ENCODE measurements at places on chromosomes 6 and 20. TPM values are rescaled to one million over a fixed set of nuclear protein-coding genes. Genes with fewer than 3 reads are reported as not detected.

Gene OLIG3
- not detected for total RNA-seq

Gene NNAT
- total RNA-seq: 2.7 TPM

Gene GABRR1
- total RNA-seq: not detected

Gene FLRT3
- 1.5 TPM for total RNA-seq

GRCh38 chr6:168264593-168265335, 54.8 kb downstream of the DACT2 start:
- H3K36me3 ChIP-seq: no peaks in the 10 kb centered on the region
- peaks cover 22% of the 10 kb centered on the region for H3K27me3 ChIP-seq
- no peak overlapping the region for H3K27ac ChIP-seq

GRCh38 chr20:47438464-47439381, 63.0 kb upstream of the NCOA3 start:
- H3K27ac ChIP-seq: no peak overlapping the region
- H3K36me3 ChIP-seq: no peaks in the 10 kb centered on the region
- no peak for DNase-seq

DNA sequence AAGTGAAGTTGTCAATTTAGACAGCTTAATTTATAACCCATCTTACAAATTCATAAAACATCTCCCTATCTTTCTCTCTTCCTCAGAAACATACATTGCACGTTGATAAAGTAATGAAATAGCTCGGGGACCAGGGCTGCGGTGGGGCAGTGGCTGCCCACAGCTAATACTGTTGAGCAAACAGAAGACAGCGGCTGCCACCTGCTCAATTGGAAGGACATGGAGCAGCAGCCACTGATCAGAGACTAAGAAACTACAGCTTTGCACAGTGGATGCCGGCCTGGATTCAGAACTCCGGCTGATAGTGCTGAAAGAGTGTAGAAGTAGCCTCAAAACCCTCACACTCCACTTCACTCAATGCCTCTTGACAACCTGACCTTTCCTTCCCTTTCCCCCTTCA, 157.9 kb upstream of the PDE10A start:
- no peak overlapping the region for H3K4me3 ChIP-seq
- peaks cover 17% of the 10 kb centered on the region for H3K27me3 ChIP-seq
- no peaks in the 10 kb centered on the region for H3K36me3 ChIP-seq

DNA sequence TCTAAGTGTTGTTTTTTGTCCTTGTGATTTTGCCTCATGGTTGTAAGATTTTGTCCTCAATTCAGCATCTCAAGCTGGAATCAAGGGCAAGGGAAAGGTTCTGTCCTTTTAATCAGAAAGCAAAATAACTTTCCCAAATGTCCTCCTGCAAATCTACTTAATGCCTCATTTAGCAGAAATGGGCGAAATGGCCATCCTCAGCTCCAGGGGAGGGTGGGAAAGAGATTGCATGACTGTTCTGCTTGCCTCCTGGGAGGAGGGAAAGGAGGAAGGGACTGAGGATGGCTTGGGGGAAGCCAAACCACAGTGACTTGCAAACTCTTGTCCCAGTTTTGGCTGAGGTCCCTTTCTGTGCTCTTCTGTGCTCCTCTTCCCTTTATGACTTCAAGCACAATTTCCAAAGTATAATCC, 43.4 kb downstream of the TNFAIP3 start:
- H3K4me1 ChIP-seq: peaks cover 27% of the 10 kb centered on the region
- no peak overlapping the region for H3K4me3 ChIP-seq
- no peaks in the 10 kb centered on the region for H3K27me3 ChIP-seq

All from chondrocyte (in vitro differentiated cells).